Activated T-cell treated with anti-CD3 and anti-CD28 coated beads for 1 hour (primary cell): ENCODE measurements at places on chromosomes 13 and 19.

- DNase-seq: no peak
These were observed 5.5 kb upstream of the RNF113B start for GRCh38 chr13:98182589-98182988.

- no peak for DNase-seq
These were observed 19.9 kb downstream of the ZNF574 start for GRCh38 chr19:42095814-42096230.

GRCh38 chr13:66794340-66795031 lies 435.6 kb downstream of the PCDH9 start:
- DNase-seq: no peak

- no peak for DNase-seq
These were observed 19.4 kb downstream of the NOTCH3 start for GRCh38 chr19:15181394-15181793.

DNA sequence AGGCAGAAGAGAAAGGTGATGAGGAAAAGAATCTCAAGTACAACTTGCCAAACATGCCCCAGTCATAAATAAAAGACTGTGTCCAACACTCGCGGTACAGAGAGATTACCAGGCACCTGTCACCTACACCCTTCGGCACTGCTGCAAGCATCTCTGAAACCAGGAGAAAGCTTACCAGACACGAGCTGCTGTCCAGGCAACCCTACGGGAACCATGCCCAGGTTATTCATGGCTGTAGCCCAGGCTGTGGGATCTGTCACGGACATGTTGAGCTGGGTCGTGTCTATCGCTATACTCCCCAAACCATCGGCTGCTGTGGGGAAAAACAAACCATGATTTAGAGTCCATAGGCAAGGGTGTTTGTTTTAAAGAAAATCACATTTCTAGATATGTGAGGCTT lies 375.0 kb downstream of the ENOX1 start:
- DNase-seq: no peak

DNA sequence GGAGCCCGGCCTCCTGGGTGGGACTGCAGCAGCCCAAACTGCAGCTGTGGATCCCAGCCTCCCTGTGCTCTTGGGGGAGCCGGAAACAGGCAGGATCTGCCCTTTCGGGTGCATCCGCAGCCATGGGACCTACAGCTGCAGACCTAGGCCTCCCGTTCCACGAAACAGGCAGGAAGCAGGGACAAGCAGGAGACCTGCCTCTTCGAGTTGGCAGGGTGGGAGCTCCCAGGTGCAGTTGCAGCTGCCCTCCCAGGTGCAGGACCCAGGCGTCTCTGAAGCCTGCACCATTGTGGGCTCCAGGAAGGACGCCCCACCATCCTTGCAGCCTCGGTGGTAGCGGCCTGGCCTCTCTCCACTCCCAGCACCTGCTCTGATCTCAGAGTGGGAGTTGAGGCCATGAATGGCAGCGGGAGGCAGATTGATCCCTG lies 189.0 kb upstream of the KLHL1 start:
- no peak for DNase-seq

GRCh38 chr13:114244637-114245036 lies 9.9 kb downstream of the CDC16 start:
- no peak for DNase-seq

GRCh38 chr13:45773236-45773635 lies 71.1 kb downstream of the CBY2 start:
- DNase-seq: no peak

GRCh38 chr13:42076309-42076713 lies 27.9 kb downstream of the DGKH start:
- DNase-seq: no peak

DNA sequence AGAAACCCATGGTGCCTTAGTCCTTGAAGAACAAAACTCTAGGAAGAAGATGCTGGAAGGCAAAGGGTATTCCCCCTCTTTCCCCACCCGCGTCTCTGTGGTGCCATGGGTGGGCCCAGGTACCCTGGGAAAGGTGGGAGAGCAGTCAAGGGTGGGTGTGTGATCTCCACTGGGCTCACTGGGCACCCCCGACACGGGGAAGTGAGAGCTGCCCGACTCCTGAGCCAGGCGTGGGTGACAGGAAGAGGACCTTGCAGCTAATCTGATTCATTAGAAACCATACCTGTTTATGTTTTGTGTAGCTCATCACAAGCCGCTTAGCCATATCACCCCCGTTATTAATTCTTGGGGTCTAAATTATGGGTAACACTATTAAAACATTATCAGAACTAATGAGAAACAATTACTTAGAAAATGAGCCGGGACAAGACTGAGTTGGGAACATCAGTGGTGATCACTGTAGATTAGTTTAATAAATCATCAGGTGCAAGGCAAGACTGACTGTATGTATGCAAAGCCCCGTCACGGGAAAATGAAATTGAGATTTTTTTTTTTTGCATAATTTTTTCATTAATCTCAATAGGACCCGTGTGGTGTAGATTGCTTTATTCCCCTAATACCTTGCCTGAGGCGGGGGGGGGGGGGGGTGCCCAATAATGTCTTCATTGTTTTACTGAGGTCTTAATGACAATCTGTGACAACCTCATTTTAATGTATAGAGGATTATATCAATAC lies 77.3 kb downstream of the ZIC5 start:
- DNase-seq: no peak

DNA sequence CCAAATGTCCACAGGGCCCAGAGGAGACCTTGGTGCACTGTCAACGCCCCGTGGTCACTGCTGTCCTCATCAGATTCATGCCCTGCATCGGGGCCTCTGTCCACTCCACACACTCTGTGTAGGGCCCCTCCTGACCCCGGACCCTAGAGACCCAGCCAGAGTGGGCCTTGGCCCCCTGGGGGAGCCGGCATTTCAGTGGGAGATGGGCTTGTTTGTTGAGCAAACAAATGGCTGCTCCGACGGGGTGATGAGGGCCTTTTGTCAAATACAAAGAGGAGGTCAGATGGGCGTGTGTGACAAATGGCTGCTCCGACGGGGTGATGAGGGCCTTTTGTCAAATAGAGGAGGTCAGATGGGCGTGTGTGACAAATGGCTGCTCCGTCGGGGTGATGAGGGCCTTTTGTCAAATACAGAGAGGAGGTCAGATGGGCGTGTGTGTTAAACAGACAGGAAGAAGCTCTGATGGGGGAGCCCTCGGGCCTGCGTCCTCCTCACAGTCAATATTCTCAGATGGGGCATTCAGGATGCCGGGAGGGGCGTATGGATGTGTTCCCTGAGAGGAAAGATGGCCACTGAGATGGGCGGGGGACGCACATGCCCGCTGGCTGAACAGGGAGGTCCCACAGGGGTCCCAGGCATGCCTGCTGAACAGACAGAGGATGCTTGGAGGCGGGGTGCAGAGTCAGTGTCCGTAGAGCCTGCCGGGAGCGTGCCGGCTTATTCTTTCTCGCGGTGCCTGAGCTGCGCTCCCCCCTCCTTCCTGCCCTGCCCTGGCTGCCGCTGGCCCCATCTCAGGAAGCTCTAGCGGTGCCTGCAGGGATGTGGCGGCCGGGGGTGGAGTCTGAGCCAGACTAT lies 36.3 kb downstream of the SMIM24 start:
- no peak for DNase-seq

DNA sequence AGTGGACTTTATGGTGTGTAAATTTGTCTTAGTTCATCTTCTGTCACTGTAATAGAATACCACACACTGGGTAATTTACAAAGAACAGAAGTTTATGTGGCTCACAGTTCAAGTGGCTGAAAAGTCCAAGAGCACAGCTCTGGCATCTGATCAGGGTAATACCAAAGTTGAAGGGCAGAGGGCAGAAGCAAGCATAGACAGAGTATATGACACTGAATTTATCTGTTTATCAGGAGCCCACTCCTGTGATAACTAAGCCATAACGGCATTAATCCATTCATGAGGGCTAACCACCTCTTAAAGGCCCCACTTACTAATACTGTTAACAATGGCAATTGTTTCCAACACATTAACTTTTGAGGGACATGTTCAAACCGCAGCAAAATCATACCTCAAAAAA lies 4.0 kb upstream of the RFXAP start:
- no peak for DNase-seq

DNA sequence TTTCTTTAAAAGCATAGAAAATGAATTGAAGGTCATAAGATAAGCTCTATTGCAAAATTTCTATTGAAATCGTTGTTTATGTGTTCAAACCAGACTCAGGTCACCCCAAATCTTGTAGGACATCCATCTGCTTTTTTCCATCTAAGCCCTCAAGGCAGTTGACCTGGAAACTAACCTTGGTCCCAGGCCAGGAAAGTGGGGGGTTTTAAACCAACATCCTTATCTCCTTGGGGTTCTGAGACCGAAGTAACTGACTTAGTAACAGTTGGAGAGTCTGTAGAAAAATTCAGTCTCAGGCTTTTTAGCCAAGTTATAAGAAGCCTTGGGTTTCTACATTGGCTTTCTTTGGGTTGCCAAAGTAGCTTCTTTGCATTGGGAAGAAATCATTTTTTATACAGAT lies 23.4 kb downstream of the ZNF507 start:
- no peak for DNase-seq
